ENCODE measurements at places on chromosomes 12 and 14.

DNA sequence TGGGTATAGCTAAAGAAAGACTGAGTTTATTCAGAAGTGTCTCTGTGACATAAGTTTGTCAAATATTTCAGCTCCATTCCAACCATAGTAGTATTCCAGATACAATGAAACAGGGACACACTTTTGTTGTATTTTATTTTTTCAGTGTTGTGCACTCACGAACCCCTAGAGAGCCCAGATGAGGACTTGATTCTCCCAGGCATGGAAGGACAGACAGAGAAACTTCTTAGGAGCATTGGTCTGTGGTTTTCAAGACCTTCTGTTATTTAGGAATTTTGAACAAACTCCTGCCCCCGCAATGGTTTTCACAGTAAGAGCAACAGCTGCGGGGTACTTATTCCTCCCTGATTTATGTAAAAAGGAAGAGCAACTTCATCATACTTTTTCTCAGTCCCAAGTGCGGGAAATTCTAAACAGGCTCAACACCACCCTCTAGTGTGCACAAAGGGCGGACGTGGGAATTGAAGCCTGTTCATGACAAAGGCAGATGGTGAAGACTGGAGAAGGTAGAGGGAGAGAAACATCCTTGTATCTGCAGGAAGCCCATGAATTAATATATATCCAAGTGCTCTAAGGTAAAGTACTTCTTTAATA is 147.6 kb downstream of the PAH start:
- no peak for DNase-seq

DNA sequence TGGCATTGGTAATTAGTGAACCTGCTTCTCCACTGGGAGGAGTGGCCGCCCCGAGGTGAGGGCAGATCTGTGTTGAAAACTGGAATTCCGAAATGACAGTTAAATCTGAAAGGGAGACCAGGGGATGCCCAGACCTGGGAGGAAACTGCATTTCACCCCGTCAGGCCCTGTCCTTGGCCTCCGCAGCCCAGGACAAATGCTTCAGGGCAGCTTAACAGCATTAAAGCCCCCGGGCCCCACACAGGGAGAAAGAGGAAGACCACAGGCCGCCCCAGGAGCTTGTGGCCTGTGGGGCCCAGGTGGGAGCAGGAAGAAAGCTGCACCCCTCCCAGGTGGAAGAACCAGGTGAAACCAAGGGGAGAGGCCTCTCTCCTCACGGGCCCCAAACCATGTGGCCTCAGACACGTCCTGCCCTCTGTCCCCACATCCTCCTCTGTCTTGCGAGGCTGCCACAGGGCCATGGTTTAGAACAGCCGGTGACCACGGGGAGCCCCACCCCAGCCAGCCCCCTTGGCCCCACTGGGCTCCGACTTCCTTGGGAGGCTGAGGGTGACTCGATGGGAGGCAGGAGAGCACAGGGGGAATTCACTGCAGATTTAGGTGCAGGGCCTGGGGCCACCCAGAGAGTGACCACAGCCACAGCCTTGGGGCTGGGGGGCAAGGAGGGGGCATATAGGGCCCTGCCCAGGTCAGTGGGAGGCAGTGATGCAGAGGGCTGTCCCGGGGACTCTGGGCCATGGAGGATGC is 265.4 kb downstream of the ADGRD1 start:
- no peak for DNase-seq

DNA sequence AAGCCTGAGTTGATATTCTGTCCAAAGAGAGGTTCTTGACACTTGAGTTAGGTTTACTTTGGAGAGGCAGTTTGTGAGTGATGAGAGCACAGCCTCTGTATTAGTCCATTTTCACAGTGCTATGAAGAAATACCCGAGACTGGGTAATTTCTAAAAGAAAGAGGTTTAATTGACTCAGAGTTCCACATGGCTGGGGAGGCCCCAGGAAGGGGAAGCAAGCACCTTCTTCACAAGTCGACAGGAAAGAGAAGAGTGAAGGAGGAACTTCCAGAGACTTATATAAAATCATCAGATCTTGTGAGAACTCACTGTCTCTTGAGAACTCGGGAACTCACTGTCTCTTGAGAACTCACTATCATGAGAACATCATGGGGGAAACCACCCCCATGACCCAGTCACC is 5.4 kb downstream of the ZC3H14 start:
- DNase-seq = no peak

GRCh38 chr14:65373016-65373670 is 39.4 kb upstream of the FUT8 start:
- no peak for DNase-seq

DNA sequence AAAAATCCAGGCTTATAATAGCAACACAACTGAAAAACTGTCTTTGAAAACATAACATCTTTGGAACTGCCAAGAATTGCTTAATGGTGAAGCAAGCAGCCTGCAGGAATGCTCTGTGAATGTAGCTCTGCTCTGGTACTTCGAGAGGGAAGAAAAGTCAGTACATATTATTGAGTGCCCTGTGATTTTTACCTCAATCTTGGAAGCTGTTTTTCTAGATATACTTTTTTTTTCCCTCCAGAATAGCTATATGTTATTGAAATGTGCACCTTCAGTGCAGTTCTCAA is 508.1 kb downstream of the PCNX1 start:
- DNase-seq = no peak

- DNase-seq = no peak
Measured at GRCh38 chr12:7716381-7716780, 5.1 kb downstream of the DPPA3 start.

- DNase-seq = no peak
Measured at GRCh38 chr14:103094406-103095209, at the start of gene EXOC3L4. Gene EXOC3L4 (plus strand): TSS chr14:103094725. CDS start chr14:103100220, 5,495 bp downstream.

GRCh38 chr14:67553547-67553946 is 20.5 kb downstream of the PLEKHH1 start:
- DNase-seq = no peak

DNA sequence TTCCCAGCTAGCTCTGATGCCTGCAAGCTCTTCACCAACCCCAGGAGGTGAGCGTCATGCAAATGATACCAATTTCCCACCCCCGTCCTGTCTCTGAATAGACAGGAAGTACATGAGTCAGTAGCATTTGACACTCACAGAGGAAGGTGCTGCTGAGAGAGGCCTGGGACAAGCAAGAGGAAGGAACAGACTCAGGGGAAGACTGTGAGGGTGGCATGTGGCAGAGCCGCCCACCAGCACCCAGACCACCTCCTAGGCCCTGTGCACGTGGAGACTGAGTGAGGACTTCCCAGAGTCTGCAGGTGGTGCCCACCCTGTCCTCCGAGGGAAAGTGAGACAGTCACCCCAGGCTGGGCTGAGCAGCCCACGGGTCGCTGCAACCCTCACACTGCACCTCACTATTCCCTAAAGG is 199.5 kb upstream of the SFSWAP start:
- no peak for DNase-seq

DNA sequence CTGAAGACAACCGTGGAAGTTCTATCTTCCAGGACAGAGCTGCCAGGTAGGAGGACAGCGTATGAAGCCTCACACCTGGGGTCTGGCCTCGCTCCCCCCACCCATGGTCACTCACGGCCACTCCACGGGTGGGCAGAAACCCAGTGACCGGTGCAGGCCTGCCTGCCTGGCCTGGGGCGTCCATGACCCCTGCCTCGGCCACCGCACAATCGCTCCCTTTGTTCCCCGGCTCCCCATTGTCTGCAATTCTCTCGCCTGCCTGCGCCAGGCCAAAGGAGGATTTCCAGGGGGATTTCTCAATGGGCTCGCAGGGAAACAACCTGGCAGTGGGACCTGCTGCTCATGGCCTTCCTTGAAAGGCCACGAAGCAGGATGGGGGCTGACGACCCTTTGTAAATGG is 22.6 kb downstream of the CCDC85C start:
- DNase-seq = no peak

GRCh38 chr12:92439420-92439805 is 263.4 kb upstream of the PLEKHG7 start:
- DNase-seq = no peak

- DNase-seq = no peak
Measured at GRCh38 chr12:67067453-67068203, 201.5 kb upstream of the CAND1 start.

GRCh38 chr14:69519204-69520100 is 34.9 kb downstream of the PLEKHD1 start:
- DNase-seq = no peak

DNA sequence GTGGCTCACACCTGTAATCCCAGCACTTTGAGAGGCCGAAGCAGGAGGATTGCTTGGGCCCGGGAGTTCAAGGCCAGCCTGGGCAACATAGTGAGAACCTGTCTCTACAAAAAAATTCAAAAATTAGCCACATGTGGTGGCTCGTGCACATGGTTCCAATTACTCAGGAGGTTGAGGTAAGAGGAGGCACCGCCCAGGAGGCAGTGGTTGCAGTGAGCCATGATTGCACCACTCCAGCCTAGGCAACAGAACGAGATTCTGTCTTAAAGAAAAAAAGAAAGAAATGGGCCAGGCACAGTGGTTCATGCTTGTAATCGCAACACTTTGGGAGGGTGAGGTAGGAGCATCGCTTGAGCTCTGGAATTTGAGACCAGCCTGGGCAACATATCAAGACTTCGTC is 33.5 kb downstream of the MAP1LC3B2 start:
- no peak for DNase-seq

GRCh38 chr12:89706986-89707702 is 1.5 kb downstream of the ATP2B1 start:
- DNase-seq = no peak

DNA sequence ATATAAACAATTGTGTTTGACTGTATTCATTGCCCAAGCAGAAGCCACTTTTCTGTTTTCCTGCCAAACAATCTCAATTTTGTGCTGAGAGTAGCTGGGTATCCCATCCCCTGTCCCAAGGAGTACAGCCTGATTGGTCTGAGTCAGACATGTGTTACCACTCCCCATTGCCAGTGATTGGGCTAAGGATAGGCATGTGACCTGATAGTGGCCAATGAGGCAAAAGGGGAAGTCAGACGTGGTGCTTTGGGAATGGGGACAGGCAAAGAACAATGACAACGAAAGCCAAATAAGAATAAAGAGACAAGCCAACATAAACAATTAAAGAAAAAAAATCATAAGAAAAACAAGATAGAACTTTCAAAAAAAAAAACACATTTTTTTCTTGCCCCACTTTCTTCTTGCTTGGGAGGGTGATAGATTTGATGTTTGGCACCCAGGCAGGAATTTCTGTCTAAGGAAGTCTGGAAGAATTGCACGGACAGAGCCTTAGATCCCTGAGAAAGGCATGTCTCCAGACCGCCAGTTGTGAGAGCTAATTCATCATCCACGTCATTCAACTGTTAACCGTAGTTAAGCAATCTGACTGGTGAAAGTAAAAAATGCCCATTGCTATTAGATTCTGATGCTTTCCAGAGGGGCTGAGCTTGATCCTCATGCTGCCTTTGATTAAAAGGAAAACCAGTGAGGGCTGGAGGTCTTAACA is 626.6 kb upstream of the TMEM132C start:
- no peak for DNase-seq

GRCh38 chr14:56313789-56314188 is 195.6 kb downstream of the PELI2 start:
- DNase-seq = no peak

DNA sequence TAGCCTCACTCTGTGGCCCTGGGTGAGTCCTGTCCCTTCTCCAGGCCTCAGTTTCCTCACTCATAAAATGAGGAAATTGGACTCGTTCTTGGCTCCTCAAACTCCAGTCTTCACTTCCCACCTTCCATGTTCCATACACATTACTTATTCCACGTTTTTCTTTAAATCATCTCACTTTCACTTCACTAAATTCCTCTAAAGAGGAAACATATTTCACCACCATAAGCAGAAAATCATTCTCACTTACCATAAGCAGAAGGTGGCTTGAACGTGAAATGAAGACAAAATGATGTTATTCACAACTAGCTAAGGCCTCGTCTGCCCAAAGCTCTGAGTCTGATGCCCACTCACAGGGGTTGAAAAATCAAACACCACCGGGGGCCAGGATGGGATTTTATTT is 278.3 kb downstream of the ADGRD1 start:
- no peak for DNase-seq

- no peak for DNase-seq
Measured at GRCh38 chr12:104299842-104300481, 3.6 kb upstream of the EID3 start.

GRCh38 chr12:65840793-65841670 is 16.7 kb downstream of the HMGA2 start:
- no peak for DNase-seq

DNA sequence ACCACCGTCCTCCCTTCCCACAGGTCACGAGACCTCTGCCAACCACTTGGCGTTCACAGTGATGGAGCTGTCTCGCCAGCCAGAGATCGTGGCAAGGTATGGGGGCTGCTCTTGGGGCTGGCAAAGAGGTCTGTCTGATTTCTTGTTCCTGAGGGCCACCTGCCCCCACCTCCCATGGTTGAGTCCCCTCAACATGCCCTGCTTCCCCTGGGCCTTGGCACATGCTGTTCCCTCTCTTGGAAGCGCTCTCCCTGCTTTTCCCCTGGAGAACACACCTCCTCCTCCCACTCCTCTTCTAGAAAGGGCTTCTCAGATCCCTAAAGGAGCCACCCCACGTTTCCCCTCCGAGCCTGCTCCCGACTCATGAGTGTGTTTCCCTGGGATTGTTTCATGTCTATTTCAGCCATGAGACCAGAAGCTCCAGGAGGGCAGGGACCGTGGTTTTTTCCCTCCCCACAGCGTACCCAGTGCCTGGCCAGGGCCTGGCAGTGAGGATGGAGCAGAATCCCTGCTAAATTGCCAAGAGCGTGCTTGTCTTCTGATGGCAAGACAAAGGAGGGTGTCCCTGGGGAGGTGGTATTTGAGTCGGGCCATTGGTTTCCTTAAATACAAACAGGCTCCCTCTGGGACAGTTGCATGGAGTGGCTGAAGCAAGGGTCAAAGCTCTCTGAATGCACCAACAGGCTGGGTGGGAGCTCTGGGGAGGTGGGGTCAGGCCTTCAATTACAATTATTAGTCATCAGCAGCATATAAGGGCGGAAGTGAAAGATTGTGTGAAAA is 34.1 kb downstream of the CYP46A1 start:
- no peak for DNase-seq

DNA sequence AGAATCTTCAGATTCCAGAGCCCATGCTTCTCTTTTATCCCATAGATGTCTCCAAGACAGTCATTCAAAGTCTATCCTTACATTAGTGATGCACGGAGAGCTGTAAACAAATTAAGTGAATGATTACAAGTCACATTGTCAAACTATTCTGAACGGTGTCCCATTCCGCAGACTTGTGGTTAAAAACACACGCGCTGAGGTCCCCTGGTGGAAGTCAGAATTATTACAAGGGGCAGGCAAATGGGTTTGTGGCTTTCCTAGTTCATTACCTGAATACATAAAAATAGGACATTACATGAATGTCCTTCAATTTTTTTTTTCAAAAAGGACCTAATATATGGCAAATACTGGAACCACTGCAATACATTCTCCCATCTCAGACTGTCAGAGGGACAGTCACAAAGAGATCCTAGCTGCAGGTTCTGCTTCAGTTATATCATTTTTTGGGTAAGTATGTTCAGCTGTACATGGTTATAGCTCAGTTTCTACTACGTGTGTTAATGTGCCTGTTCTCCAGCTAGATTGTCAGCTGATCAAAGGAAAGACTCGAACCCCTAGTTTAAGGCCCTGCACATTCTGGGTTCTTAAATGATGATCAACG is 53.1 kb upstream of the STON2 start:
- DNase-seq = no peak
